ENCODE measurements at places on chromosomes 12 and 14. TPM values are rescaled to one million over a fixed set of nuclear protein-coding genes. Genes with fewer than 3 reads are reported as not detected.

MGP gene
- 89.3 TPM for total RNA-seq

CBX5 gene
- total RNA-seq = 108 TPM

TAS2R20 gene
- total RNA-seq = 1.8 TPM

KRT71 gene
- not detected for total RNA-seq

GRCh38 chr14:53778263-53778662 is 178.4 kb downstream of the BMP4 start:
- H3K4me3 ChIP-seq = no peak overlapping the region
- H3K27me3 ChIP-seq = no peaks in the 10 kb centered on the region
- DNase-seq = no peak
- H3K4me1 ChIP-seq = no peaks in the 10 kb centered on the region

DNA sequence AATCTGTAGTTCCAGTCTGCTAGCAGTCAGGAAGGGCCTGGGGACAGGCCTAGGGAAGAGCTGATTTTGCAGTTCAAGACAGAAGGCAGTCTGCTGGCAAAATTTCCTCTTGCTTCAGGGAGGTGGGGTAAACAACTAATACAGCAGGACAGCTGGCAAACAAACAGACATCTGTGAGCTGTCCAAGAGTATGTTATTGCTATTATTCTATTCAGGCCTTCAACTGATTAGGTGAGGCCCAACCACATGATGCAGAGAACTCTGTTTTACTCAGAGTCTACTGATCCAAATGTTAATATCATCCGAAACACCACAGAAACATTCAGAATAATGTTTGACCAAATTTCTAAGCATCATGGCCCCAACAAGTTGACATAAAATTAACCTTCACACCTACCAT is 161.0 kb upstream of the E2F7 start:
- H3K36me3 ChIP-seq = no peaks in the 10 kb centered on the region
- no peak for DNase-seq
- no peak overlapping the region for H3K27ac ChIP-seq
- H3K27me3 ChIP-seq = no peaks in the 10 kb centered on the region
- H3K4me1 ChIP-seq = no peaks in the 10 kb centered on the region
